AG09309 (cell line): ENCODE measurements at places on chromosomes 4 and X.

DNA sequence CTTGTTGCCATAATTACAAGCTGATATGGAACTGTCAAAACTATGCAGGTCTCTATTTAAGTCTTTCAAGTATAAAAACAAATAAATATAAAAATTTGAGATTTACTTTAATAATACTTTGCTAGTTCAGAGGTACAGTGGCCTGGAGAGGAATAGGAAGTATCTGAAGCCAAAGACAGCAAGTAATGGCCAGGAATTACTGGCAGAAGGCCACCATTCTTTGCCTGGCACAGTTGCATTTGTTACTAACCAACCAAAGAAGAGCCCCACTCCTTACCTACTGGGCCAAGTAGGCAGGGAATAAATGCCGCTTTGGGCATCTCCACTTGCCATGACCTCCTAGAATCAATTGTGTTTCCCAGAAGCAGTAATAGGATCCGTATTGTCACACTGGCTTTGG lies 13.8 kb upstream of the ADAMTS3 start:
- DNase-seq, result no peak

DNA sequence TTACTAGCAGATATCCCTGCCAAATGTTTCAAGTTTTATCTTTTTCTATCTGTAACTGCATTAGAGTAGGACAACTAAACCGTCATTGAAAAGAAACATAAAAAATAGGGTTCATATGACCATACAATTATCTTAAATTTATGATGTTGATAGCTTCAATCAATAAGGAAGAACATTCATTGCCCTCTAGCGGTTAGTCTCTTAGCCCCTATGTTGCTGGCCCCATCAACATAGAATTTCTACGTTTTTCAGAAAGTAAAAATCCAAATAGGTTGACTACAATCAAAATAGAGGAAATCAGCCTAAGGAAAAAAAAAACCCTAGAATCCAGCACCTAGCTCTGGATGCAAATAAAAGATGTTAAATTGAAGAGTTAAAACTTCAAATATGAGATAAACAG lies 225.1 kb upstream of the ITM2A start:
- no peak for DNase-seq

GRCh38 chrX:136529795-136530194 lies 2.2 kb upstream of the VGLL1 start:
- no peak for DNase-seq

DNA sequence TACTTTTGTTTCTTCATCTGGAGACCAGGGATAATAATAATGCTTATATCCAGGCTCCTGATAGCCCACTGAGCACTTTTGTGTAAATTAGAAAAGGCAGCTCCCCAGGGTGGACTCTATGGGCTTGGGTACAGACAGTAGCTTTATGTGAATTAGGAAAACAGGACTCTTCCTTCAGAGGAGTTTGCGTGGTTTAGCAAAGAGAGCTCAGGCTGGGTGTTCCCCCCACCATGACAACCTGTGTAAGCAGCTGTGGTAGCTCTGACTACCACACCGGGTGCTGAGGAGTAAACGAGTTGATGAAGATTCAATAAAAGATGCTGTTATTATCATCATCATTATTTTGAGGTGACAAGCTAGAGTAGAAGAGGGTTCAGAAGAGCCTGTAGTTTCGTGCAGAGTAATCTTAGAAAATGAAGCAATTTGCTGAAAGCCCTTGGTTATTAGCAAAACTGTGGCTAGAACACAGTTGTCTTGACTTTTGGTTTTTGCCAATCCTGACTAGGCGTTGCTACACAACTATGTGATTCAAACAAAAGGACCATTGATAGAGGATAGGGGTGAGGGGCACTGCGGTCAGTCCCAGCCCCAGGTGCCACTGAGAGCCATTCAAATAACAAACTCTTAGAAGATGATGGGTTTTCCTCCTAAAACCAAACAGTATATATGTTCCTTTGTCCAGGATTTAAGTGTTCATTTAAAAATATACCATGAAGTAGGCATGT lies 60.6 kb upstream of the LIMCH1 start:
- DNase-seq, result no peak

GRCh38 chrX:14920196-14920595 lies 47.0 kb downstream of the MOSPD2 start:
- peak; percentile 44 for DNase-seq

DNA sequence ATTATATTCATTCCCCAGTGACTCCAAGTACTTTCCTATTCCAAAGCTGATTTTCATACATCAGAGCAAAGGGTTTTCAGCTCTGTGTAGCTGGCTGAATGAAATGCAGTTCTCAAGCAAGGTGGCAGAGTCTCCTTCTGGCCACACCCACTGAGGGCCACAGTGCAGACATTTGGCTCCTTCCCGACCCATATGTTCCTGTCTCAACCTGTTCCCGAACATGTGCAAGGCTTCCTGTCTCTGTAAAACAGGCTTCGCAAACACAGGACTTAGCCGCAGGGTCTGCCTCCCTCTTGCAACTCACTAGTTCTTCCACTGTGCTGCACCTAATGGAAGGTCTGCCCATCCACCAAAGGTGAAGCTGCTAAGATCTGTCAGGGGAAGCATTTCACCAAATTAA lies 249.2 kb downstream of the MID1IP1 start:
- DNase-seq, result no peak

DNA sequence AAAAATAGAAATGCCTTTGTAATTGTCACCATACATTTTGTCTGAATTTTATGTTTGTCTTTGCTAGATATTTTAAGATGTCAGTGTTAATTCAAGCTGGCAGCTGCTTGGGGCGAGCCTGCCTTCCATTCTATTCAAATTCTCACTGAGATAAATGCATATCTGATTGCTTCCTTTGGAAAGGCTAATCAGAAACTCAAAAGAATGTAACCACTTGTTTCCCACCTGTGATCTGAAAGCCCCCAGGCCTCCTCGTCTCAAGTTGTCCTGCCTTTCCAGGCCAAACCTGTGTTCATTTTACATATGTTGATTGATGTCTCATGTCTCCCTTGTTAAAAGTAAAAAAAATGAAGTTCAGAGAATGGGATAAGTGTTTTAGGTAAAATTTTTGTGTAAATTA lies 318.7 kb upstream of the TECRL start:
- DNase-seq, result no peak
